ENCODE measurements at places on chromosomes 16 and 17.
A peak's percentile ranks its signal among the peaks of the same experiment; 100 is the strongest.

GRCh38 chr17:80650751-80651518 is 106.3 kb downstream of the RPTOR start:
- no peak for DNase-seq

GRCh38 chr17:36936455-36937000 is 747 bp upstream of the LHX1 start:
- DNase-seq, result no peak

DNA sequence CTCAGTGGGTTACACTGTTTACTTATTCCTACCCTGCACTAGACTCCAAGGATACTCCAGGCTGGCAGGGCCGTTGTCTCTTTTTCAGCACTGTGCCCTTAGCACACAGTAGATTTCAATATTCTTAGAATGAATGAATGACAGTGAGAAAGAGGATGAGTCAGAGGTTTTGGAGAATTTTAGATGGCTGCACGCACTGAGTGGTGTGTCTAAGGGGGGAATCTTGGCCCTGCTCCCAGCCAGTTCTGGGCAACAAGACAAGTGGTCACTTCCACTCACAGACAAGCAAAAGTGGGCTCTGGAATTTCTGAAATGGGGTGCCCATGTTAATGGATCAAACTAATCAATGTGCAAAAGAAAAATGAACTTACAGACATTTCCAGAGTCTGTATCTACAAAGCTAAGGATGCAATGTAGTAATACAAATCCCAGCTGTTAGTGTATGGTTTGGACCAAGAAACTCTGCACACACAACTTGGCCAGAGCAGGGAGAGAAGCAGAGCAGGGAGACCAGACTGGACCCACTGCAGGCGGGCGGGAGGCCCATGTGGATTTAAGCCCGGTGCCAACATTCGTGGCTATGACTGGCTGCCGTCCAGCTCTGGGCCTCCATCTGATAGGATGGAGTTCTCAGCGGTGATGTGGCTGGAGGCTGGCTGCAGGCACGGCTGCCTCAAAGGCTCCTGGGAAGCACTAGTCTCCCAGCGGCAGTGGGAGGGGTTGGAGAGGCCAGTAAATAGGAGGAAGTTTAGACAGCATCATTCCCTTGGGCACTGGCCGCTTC is 95.6 kb upstream of the CDYL2 start:
- DNase-seq, result peak; percentile 75

- no peak for DNase-seq
Observed at GRCh38 chr16:3152027-3152276, 17.1 kb downstream of the ZNF213 start.

GRCh38 chr17:16652847-16653366 is 743 bp downstream of the ZNF624 start:
- DNase-seq, result no peak

- no peak for DNase-seq
Observed at GRCh38 chr16:67874372-67874771, 1.5 kb downstream of the EDC4 start.

GRCh38 chr17:1275205-1275961 is 4.1 kb upstream of the TRARG1 start:
- DNase-seq, result no peak

- DNase-seq, result no peak
Observed at GRCh38 chr17:48843187-48843900, 12.5 kb downstream of the CALCOCO2 start.

DNA sequence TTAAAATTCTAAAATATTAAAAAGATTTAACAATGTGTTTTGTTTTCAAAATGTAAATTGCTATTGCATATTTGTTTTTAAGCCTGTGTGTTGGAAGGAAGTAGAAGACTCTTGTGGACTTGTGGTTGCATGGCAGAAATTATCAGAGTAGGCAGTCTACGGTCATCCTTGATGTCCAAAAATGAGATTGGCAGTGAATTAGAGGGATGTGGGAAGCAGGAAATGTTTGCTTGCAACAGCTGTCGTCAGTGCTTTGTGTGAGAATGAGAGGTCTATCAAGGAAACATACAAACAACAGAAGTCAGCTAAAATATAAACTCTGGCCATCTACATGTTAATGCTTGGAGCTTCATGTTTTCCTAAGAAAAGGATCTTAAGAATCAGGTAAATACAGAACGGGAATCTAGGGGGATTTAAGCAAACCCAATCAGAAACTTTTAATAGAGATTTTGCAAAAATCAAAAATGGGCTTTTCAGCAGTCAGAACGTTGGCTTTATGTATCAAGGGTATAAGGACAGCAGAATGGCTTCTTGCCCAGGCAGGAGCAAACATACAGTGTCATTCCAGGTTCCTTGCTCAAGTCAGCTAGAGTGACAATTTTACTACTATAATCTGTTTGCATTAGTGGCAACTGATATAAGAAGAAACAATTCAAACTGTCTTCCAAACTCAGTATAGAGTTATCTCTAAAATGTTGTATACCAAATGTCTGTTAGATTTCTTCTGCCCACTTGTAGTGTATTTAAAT is 196.7 kb downstream of the CYB561 start:
- no peak for DNase-seq

- no peak for DNase-seq
Observed at GRCh38 chr16:83853834-83854233, 45.1 kb upstream of the MLYCD start.

GRCh38 chr17:64081802-64082799 is 47.8 kb downstream of the ERN1 start:
- no peak for DNase-seq

DNA sequence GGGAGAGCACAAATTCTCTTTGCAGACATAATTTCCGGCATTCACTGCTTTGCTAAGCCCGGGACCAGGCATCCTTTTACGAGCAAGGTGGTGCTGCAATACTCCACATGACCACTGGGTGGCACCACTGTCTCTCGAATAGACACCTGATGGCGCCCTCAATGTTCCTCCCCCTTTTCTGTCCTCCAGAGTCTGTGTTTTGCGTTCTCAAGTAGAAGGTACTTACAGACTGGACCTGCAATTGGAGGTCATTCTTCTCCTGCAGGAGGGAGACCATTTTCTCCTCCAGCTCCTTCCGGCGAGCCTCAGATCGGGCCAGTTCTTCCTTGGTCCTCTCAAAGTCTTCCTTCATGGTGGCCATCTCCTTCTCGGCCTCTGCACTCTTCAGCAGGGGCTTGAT is 45.2 kb downstream of the MYH13 start:
- peak; percentile 53 for DNase-seq

DNA sequence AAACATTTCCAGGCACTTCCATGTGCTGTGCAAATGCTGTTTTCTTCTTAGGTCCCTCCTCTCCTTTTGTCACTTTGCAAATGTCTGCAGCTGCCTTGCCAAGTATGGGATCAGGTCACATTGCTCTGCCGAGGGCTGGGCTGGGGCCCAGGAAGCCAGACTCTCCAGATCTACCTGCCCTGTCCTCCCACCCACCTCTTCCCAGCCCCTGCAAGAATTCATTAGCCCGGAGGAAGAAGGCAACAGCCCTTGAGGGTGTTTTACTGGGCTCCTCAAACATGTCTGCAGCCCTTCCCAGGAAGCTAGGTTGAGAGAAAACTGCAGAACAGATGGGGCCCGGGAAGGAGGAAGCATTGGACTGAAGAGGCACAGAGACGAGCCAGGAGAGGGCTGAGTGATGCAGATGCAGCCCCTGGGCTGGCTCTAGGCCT is 47.1 kb downstream of the WSB1 start:
- no peak for DNase-seq

DNA sequence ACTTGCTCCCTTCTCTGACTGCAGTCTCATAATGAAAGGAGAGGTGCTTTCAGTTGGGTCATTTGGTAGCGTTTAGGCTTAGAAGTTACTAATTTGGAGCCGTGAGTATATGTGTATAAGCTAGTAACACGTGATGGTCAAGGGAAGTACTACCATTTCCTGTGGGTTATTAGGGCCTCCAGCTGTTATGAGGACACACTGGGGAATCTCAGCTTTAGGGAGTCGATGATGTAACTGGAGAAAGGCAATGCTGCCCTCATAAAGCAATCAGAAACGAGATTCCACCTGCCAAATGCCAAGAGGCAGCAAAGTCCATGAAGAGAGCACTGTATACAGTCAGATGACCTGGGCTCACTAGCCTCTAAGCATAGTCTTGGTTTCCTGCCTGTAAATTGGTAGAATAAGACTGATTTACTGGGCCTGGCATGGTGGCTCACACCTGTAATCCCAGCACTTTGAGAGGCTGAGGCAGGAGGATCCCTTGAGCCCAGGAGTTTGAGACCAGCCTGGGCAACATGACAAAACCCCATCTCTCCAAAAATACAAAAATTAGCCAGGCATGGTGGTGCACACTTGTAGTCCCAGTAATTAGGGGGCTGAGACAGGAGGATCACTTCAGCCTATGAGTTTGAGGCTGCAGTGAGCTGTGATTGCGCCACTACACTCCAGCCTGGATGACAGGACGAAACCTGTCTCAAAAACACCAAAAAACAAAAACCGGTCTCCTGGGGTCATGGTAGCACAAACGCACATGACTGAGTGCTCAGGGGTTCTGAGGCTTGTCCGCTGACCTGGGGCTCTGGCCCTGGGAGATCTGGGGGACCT is 53.0 kb downstream of the SF3B3 start:
- no peak for DNase-seq

- DNase-seq, result no peak
Observed at GRCh38 chr17:75269844-75270217, 1.2 kb downstream of the MIF4GD start.

DNA sequence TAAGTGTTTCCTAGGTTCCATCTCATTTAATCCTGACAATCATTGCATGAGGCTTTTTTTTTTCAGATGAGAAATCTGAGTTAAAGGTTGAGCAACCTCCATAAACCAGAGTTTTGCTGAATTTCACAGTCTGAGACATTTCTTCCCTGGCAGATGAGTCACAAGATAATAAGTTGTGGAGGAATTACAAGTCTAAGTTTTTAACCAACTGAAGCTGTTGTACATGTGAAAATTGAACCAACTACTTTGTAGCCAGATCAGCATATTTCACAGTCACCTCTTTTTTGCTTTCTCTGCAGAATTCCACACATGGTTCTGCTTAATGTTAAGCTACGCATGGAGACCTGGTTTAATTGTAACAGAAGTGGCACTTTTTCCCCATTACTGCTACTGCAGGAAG is 765.6 kb downstream of the CDH11 start:
- DNase-seq, result no peak

- DNase-seq, result no peak
Observed at GRCh38 chr17:12227547-12227946, 206.9 kb downstream of the MAP2K4 start.

- no peak for DNase-seq
Observed at GRCh38 chr17:68628576-68628957, 27.4 kb upstream of the FAM20A start.

Data from left colon (tissue), 2 donors.